ENCODE measurements at places on chromosomes 2 and 18.

DNA sequence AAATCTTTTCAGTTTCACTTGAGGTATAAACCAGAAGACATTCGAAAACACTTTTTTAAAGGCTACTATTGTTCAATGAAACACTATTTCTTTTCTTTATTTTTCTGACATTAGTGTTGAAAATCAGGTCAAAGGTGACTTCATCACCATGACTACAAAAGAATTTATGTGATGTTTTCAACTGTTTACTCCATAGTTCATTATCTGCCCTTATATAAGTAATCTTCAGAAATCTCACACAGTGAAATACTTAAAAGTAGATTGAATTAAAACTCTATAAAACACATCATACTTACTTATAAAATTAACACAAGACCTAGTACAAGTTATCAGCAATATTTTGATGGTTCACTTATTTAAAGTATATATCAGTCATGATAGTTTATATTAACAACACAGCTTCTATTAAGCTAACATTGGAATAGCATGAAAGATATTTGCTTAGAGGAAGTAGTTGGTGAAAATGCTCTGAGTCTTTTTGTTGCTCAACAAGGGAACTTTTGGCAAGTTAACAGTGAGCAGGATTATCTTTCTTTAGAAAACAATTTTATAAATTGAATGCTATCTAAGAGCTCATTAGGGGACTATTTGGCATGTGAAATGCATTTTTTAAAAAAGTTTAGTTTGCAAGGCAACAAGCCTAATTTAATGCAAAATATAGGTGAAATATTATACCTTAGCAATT, 60.8 kb downstream of the MC4R start:
- no peak for DNase-seq

- no peak for DNase-seq
Measured at GRCh38 chr2:51899643-51900042, 867.7 kb upstream of the NRXN1 start.

DNA sequence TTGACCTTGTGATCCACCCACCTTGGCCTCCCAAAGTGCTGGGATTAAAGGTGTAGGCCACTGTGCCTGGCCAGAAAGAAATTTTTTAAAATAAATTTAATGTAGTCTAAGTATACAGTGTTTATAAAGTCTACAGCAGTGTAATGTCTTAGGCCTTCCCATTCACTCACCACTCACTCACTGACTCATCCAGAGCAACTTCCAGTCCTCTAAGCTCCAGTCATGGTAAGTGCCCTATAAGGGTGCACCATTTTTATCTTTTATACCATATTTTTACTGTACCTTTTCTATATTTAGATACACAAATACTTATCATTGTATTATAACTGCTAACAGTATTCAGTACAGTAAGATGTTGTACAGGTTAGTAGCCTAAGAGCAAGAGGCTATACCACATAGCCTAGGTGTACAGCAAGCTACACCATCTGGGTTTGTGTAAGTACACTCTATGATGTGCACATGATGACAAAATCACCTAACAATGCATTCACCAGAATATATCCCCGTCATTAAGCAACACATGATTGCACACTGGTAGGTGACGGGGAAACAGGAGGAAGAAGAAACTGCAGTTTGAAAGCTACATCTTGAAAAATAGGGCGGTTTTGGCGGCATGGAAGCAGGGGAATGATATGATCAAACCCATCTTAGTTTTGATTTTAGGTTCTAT, 105.1 kb upstream of the ITGB6 start:
- no peak for DNase-seq

DNA sequence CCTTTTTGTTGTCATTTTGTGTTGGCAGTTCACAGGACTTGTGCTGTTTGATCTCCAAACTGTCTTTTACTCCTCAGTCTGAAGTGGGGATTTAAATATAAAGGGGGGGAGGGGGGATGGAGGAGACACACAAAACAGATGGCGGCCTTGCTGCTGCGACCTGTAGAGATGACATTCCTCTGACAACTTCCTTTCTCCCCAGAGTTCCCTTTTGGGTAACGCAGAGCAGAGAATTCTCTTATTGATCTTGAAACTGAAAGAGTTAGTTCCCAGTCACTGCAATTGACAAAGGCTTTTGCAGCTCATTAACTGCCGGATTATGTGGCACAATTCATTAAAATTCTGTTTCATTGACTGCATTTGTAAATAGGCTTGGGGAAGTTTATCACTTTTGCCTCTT, 279.3 kb downstream of the TSN start:
- no peak for DNase-seq

GRCh38 chr18:5145168-5145825, 51.8 kb downstream of the AKAIN1 start:
- DNase-seq = no peak

DNA sequence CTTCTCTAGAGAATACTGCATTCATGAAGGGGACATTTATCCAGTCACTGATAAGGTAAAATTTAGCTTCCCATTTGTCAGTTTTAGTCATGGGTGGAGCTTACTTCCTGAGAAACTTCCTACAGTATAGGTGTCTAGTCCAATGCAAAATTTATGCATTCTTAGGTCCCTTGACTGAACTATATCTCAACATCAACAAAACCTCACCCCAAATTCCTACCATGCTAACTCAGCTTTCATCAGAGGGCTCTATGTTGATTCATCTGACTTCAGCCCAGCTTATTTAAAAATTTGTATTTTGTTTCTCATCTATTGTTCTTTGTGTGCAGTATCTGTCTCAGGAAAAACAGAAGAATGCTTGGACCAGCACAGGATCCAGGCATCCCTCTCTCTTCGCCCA, 296.4 kb upstream of the ACVR2A start:
- DNase-seq = no peak

- no peak for DNase-seq
Measured at GRCh38 chr2:121326628-121327027, 41.6 kb upstream of the TFCP2L1 start.

DNA sequence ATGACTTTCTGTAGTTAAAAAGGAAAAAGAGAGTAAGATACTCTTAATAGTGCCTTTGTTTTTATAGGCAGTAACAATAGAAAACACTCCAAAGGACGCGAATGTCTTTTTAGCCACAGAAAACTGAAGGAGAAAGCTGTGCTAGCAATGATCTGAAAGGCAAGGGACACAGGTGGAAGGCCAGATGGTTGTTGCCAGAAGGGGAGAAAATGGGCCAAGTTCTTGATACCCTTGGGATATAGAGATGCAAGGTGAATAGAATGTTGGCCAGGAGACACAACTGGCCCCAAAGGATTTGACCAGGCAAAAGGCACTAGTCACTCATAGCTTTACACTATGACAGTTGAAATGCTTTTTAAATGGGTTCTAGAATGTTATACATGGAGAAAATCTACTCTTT, 180.0 kb downstream of the NRXN1 start:
- DNase-seq = no peak

- no peak for DNase-seq
Measured at GRCh38 chr2:67309281-67309680, 87.9 kb upstream of the ETAA1 start.

DNA sequence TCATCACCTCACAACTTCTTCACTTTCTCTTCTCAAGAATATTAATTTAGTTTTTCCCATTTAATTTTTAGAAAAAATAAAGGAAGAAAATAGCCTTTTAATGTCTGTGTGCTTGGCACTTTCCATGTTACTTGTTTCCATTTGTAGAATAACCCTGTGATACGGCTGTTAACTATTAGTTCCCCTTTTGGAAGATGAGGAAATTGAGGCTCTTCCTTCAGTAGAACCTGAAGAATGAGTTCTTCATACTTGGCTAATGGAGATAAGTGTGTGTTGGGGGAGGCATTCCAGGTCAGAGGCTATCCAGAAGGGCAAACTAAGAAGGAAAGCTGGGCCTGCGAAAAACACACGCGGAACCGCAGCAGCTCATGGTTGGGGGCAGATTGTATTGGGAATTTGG, 38.3 kb downstream of the ZNF532 start:
- no peak for DNase-seq

DNA sequence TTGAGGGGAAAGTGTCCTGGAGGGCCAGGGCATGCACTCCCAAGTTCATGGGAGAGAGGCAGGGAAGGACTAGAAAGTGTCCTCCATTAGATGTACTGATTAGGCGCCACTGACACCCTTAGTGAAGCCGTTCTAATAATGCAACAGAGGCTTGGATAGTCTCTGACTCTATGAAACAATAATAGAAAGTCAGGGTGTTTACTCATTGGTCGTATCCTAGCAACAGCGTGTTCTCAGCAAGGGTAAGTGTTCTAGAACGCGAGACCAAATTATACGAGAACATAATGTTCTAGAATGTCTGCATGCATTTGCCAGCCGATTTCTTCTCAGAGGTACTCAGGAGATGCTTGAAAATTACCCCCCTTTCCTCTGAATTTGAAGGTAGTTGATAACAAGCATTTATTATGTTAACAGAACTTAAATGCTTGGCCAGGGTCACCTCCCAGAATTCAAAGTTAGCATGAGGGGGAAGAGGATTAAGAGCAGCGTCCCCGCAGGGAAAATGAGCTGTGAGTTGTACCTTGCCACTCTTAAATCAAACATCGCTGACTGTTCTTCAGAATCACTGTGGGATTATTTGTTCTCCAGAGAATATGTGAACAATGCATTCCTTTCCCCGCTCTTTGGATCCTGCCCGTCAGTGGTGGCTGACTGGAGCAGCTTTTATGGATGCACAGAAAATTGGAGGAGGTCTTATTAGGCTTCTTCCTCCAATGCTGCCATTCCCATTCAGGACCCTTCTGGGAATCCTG, 33.7 kb upstream of the PDIA6 start:
- DNase-seq = no peak

- DNase-seq = no peak
Measured at GRCh38 chr2:99488539-99489062, 1.2 kb downstream of the REV1 start.

GRCh38 chr18:35507192-35507591, 9.4 kb upstream of the INO80C start:
- no peak for DNase-seq

- no peak for DNase-seq
Measured at GRCh38 chr2:239979243-239980023, 45.7 kb downstream of the NDUFA10 start.

GRCh38 chr2:219087361-219087760, 26.6 kb upstream of the IHH start:
- DNase-seq = no peak

GRCh38 chr2:31429759-31430438, 15.4 kb upstream of the XDH start:
- DNase-seq = no peak

- DNase-seq = no peak
Measured at GRCh38 chr2:237487496-237487895, 445 bp downstream of the MLPH start.

Measured in AG04449 (cell line).